ENCODE measurements at places on chromosomes 12 and 14. TPM values are rescaled to one million over a fixed set of nuclear protein-coding genes. Genes with fewer than 3 reads are reported as not detected.

Gene TMEM52B
- 174 TPM for polyA plus RNA-seq

Gene SLC38A1
- polyA plus RNA-seq = 63.4 TPM

Gene ZCRB1
- 92.0 TPM for polyA plus RNA-seq

Gene SIRT4
- polyA plus RNA-seq = 3.8 TPM

Gene WSCD2
- polyA plus RNA-seq = 11.6 TPM

- no peak for DNase-seq
Measured at GRCh38 chr12:49230176-49230804, 34.6 kb upstream of the TUBA1C start.

GRCh38 chr12:92342574-92342973, 196.9 kb upstream of the BTG1 start:
- DNase-seq = no peak

- DNase-seq = no peak
Measured at GRCh38 chr12:77352946-77353345, 287.6 kb upstream of the E2F7 start.

Measured in right renal pelvis (tissue), 4 donors.